Activated CD4-positive, alpha-beta T cell treated with anti-CD3 and anti-CD28 coated beads, Interleukin-2, amount 10 ng/mL, durations not matched to agents 7 days and 5 days (primary cell): ENCODE measurements at places on chromosomes 5 and 9. TPM values are rescaled to one million over a fixed set of nuclear protein-coding genes. Genes with fewer than 3 reads are reported as not detected.

DNA sequence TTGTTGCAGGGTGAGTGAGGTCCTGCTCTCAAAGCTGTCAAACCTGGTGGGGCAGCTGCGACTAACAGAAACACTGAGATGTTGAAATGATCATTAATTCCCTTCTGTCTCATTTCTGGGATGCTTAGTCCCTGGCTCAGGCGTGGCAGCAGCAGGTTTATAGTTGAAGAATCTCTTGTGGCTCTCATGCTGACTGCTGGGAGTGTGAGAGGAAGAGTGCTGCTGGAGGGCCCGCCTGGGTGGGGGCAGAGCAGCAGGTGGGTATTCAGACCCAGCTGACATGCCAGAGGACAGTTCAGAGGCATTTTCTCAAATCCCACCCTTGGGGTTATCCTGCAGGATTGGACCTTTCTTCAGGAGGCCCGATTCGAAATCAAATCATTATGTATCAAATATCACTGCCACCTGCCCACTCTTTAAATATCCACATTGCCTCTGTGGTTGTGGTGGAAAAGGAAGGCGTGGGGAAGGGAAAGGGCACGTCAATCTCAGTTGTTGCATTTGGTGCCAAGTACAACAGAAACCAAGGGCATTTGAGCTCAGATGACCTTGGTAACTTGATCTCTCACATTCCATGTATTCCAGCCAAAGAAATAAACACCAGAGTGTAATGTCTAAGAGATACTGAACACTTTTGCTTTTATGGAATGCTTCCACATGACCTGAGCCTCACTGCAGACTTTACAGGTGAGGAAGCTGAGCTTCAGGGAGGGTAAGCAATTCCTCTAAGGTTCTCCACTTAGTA, 224.3 kb downstream of the AOPEP start:
- peak overlapping the region; percentile 78 for H3K27ac ChIP-seq
- peak overlapping the region; percentile 23 for H3K4me3 ChIP-seq
- no peak for DNase-seq
- H3K4me1 ChIP-seq: peaks cover 34% of the 10 kb centered on the region
- peaks cover 6% of the 10 kb centered on the region for H3K36me3 ChIP-seq

DNA sequence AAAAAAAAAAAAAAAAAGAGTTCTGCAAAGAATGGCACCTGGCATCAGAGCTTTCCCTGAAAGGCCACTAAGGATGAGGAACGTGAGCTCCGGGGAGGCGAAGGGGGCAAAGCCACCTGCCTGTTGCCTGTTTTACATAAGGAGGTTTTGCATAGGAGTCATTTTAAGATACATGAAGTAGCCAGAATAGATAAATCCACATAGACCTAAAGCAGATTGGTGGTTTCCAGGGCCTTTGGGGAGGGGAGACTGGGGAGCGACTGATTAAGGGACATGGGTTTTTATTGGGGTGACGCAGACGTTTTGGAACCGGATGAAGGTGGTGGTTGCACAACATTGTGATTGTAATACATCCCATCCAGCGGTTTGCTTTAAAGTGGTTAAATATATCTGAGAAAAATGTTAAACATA, 7.1 kb downstream of the NEK6 start:
- no peaks in the 10 kb centered on the region for H3K36me3 ChIP-seq
- H3K27me3 ChIP-seq: peaks cover 32% of the 10 kb centered on the region
- DNase-seq: no peak
- peaks cover 14% of the 10 kb centered on the region for H3K4me1 ChIP-seq
- H3K4me3 ChIP-seq: no peak overlapping the region

- DNase-seq: no peak
- peaks cover 21% of the 10 kb centered on the region for H3K36me3 ChIP-seq
- no peak overlapping the region for H3K4me3 ChIP-seq
- no peak overlapping the region for H3K27ac ChIP-seq
- H3K27me3 ChIP-seq: no peaks in the 10 kb centered on the region
- H3K4me1 ChIP-seq: peaks cover 37% of the 10 kb centered on the region
Observed at GRCh38 chr9:78014776-78015175, 16.8 kb downstream of the GNAQ start.

DNA sequence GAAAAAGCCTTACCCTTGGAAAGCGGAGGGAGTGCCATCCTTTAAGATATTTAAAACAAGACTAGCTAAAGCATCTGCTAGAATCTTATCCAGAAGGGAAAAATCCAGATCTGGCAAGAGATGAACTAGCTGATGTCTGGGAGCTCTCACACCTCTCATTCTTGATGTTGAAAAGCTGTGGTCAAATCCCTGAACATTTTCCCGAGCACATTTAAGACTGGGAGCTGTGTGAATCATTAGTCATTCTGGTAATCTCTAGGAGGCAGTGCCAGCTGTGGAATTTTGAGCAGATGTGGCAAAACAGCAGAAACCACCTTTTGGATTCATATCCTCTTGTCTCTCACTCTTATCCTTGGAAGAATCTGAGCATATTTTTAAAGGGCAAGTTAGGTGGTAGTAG, 218.0 kb downstream of the MAN2A1 start:
- H3K27me3 ChIP-seq: no peaks in the 10 kb centered on the region
- no peaks in the 10 kb centered on the region for H3K4me1 ChIP-seq
- no peaks in the 10 kb centered on the region for H3K36me3 ChIP-seq
- H3K27ac ChIP-seq: no peak overlapping the region

GRCh38 chr9:13071921-13072320, 207.6 kb downstream of the MPDZ start:
- no peak overlapping the region for H3K27ac ChIP-seq
- H3K36me3 ChIP-seq: no peaks in the 10 kb centered on the region
- H3K4me1 ChIP-seq: no peaks in the 10 kb centered on the region
- DNase-seq: no peak
- no peak overlapping the region for H3K4me3 ChIP-seq
- H3K27me3 ChIP-seq: no peaks in the 10 kb centered on the region

GRCh38 chr5:169610606-169611005, 26.5 kb upstream of the DOCK2 start:
- no peak overlapping the region for H3K4me3 ChIP-seq
- DNase-seq: no peak
- H3K4me1 ChIP-seq: no peaks in the 10 kb centered on the region
- H3K27me3 ChIP-seq: peaks cover 44% of the 10 kb centered on the region
- H3K36me3 ChIP-seq: peaks cover 12% of the 10 kb centered on the region

DNA sequence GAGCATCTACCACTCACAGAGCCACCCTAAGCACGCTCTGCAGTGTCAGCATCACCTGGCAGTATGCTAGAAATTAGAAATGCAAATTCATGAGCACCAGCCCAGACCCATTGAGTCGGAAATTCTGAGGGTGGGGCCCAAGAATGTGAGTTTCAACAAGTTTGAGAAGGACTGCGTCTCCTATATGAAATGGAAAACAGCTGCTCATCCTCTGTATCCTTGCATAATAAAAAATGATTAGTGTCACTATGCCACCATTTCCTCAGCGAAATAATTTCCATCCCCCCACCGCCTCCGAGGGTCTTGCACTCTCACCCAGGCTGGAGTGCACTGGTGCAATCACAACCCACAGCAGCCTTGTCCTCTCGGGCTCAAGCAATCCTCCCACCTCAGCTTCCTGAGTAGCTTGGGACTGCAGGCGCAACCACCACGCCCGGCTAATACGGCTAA, 1.3 kb upstream of the IQGAP2 start:
- DNase-seq: peak; percentile 27
- no peaks in the 10 kb centered on the region for H3K27me3 ChIP-seq
- peaks cover 47% of the 10 kb centered on the region for H3K4me1 ChIP-seq

DNA sequence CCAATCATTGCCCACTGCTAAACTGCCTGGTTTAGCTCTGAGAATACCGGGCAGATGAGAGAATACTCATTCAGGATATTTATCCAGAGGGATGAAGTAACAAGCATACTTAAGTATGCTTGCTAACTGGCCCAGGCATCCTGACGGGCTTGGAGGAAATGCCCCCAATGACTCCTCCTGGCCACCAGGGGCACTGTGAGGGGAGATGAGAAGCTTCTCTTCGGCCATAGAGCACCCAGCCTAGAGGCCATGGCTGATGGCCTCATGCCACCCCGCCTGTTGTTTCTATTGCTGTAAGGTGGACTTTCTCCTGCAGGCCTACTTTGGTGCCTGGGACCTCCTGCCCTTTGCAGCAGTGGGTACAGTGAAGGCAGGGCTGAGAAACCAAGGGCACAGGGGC, 134.5 kb upstream of the FSTL4 start:
- H3K4me1 ChIP-seq: no peaks in the 10 kb centered on the region
- no peak overlapping the region for H3K27ac ChIP-seq
- H3K27me3 ChIP-seq: peaks cover 3% of the 10 kb centered on the region
- DNase-seq: no peak
- H3K4me3 ChIP-seq: no peak overlapping the region
- no peaks in the 10 kb centered on the region for H3K36me3 ChIP-seq

- H3K27me3 ChIP-seq: peaks cover 5% of the 10 kb centered on the region
- peaks cover 4% of the 10 kb centered on the region for H3K4me1 ChIP-seq
- H3K27ac ChIP-seq: no peak overlapping the region
- H3K4me3 ChIP-seq: no peak overlapping the region
Observed at GRCh38 chr5:62093976-62094375, 212.0 kb upstream of the KIF2A start.

DNA sequence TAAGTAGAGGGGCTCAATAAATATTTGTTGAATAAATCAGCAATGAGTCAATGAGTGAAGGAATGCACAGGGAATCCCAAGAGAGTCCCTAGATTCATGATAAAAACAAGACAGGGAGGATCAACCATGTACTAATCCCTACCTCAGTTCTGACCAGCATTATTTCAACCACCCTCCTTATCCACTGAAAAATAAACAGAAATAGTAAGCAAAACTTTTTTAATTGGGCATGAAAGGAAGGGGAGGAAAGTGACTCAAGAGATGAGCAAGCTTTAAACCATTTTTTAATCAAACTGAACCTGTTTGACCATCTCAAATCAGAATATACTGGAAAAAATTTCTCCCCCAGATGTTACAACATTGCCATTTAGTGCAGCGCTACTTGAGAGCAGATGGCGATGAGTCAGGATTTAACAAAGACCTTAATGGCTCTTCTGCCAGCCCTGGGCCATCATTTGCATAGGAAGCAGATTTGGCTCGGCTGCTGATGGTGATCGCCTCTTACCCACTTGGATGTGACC, 194.8 kb upstream of the SLC30A5 start:
- peaks cover 15% of the 10 kb centered on the region for H3K4me1 ChIP-seq
- no peak overlapping the region for H3K4me3 ChIP-seq
- DNase-seq: no peak
- H3K27ac ChIP-seq: no peak overlapping the region
- no peaks in the 10 kb centered on the region for H3K36me3 ChIP-seq

DNA sequence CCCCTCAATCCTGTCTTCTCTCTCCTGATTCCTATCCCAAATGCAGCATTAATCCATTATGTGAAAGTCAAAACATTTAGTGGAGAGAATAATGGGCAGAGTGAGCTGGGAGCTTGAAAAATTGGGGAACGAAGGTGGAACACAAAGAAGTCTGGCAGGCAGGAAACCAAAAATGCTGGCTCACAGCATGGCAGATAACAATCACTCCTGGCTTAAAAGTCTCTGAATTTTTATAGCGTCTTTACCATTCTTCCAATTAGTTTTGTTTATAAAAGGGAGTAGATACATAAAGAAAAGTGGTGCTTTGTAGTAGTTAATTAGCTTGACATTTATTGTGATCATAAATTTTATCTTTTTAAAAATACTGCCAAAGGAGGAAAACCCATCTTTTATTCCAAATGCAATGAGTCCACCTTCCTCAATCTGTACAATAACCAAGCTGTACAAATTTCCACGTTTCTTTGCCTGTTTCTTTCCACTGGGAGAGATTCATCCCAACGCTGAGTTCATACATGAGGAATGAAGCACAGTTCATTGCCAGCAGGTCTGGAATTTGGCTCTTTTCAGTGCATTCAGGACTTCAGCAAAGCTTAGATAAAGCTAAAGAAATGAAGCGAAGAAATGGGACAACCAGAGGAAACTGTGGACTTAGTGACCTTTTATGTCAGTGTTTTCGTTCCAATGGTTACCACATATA, 174.7 kb downstream of the HMHB1 start:
- no peaks in the 10 kb centered on the region for H3K36me3 ChIP-seq
- H3K4me3 ChIP-seq: no peak overlapping the region
- H3K27ac ChIP-seq: no peak overlapping the region
- no peak for DNase-seq
- peaks cover 7% of the 10 kb centered on the region for H3K4me1 ChIP-seq

Gene HTR1A
- not detected for total RNA-seq

Gene FOXD4L4
- total RNA-seq: 0.37 TPM

Gene TMED7
- total RNA-seq: 39.2 TPM

Gene CCDC192
- not detected for total RNA-seq

Gene PRPF4
- 32.4 TPM for total RNA-seq

Gene DNAJA1
- 180 TPM for total RNA-seq

Gene SPARC
- total RNA-seq: 0.27 TPM

Gene FOXD1
- not detected for total RNA-seq

Gene AQP7
- total RNA-seq: 0.35 TPM

Gene TLX3
- total RNA-seq: not detected

Gene NKD2
- total RNA-seq: 1.4 TPM
